ENCODE measurements at places on chromosomes 12 and 14.

GRCh38 chr14:64114166-64114565 is 180.0 kb downstream of the ESR2 start:
- no peak for DNase-seq

DNA sequence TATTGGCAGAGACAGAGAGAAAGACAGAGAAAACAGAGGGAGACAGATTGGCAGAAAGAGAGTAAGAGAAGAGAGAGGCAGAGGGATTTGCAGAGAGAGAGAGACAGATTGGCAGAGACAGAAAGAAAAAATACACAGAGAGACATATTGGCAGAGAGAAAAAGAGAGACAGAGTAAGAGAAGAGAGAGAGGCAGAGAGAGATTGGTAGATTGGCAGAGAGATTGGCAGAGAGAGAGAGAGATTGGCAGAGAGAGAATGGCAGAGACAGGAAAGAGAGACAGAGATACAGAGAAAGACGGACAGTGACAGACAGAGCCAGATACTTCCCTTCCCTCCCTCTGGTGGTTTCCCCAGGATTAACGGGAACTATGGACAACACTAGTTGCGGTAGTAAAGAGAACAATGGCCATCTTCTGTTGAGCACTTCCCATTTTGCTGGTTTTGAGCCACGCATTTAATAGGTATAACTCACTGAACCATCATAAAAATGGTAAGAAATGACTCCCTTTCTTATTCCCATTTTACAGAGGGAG is 2.6 kb upstream of the NOS1 start:
- DNase-seq: no peak

GRCh38 chr12:76445462-76445861 is 97.2 kb upstream of the BBS10 start:
- DNase-seq: no peak

GRCh38 chr14:58281969-58282368 is 16.4 kb upstream of the ARID4A start:
- no peak for DNase-seq

- DNase-seq: no peak
Observed at GRCh38 chr12:129984106-129984505, 80.3 kb upstream of the TMEM132D start.

DNA sequence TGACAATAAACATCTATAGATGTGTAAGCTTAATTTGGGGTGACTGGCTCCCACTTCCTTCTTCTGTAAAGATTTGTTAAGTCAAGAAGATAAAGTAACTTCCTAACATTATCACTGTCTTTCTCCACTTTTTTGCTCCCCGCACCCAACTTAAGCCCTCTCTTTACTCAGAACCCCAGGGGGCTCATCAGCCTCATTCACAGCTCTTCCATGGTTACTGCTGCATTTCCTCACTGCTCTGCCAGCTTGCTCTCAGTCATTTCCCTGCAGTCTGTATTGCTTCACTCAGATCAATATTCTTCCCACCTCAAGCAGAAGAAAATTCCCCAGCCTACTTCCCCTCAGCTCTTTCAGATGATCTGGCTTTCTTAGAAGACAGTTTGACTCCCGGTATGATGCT is 102.0 kb downstream of the PIK3C2G start:
- DNase-seq: no peak

- no peak for DNase-seq
Observed at GRCh38 chr14:104735830-104736642, 12.0 kb downstream of the ADSS1 start.

DNA sequence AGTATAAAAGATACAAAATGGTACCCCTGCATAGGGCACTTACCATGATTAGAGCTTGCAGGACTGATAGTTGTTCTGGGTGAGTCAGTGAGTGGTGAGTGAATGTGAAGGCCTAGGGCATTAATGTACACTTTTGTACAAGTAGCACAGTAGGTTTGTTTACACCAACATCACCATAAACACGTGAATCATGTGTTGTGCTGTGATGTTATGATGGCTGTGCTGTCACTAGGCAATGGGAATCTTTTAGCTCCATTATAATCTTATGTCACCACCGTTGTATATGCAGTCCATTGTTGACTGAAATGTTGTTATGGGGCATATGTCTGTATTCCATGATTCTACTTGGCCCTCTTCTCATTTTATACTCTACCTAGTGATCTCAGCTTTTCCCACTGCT is 11.8 kb downstream of the NUBPL start:
- no peak for DNase-seq

DNA sequence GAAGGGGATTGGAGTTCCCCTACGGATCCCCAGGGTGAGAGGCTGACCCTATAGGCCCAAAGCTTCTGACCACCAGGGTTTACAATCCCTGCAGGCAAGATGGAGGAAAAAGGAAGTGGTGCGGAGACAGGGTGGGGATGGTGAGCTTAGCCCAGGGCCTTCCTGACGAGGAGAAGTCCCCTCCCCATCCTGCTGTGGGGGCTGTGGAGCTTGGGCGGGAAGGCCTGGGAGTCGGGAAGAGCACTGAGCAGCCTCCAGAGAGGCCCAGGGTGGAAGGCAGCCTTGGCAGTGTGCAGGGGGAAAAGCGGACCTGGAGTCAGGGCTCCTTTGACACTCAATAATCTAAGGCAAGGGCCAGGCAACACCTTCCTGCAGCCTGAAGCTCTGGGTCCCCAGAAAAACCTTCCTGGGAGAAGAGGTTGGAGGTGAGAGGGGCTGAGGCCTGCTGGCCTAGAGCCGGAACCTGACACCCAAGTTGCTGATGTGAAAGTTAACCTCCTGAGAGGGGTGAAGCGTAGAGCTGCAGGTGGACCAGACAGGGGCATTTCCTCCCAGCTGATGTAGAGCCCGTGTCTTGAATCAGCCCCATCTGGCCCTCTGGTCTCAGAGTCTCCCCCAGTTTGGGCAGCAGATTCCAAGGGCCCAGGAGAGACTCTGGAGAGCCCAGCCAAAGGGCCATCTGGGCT is 6.0 kb downstream of the HDAC7 start:
- no peak for DNase-seq

- DNase-seq: no peak
Observed at GRCh38 chr12:45216983-45217485, 1.1 kb downstream of the ANO6 start.

- DNase-seq: no peak
Observed at GRCh38 chr14:77006132-77006531, 22.4 kb downstream of the IRF2BPL start.

DNA sequence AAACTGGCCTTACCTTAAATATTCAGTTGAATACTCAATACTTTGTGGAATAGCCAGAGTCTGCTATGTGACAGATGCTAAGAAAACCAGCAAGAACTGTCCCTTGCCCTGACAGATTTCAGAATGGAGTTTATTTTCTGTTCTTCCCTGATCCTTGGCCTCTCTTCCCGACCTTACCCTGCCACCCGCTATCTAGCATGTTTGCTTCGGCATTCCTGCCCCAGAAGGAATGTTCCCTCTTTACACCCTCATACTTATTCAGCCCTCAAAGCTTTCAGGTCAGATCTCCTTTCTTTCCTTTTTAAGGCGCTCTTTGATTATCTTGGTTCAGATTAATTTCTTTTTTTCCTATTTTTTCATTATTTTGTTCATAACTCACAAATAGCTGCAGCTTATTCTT is 21.8 kb downstream of the SUSD6 start:
- DNase-seq: no peak

DNA sequence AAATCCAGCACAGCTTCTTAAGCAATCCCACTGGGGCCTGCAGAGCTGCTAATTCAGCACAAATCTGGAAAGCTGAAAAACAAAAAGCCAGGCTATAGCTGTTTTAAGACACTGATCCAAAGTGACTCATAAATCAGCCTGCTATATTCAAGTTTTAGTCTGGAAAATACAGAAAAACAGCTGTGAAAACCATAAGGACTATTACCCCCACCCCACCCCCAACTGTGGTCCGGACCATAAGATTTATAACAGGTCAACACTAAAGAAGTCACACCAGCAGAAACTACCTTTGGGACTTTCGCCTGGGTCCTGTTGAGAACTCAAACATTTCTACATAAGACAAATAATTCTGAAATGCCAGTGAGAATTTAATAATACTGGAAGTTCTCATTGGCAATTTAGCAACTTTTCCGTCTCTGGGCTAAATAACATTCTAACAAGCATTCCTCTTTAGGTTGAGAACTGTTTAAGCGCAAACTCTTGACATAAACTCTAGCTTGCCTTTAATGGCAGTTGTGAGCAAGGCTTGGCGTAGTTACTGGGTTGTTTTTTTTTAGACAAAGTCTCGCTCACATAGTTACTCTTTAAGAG is 3.3 kb downstream of the LRIG3 start:
- no peak for DNase-seq

- no peak for DNase-seq
Observed at GRCh38 chr12:63150713-63151622, at the start of gene AVPR1A. AVPR1A (minus strand) TSS chr12:63151201; CDS start chr12:63150836, 365 bp downstream.

GRCh38 chr12:109120557-109120956 is 4.2 kb downstream of the ACACB start:
- no peak for DNase-seq

- DNase-seq: no peak
Observed at GRCh38 chr14:104843006-104843405, 22.1 kb upstream of the CEP170B start.

GRCh38 chr14:74571441-74571841 is 40.6 kb downstream of the LTBP2 start:
- no peak for DNase-seq

DNA sequence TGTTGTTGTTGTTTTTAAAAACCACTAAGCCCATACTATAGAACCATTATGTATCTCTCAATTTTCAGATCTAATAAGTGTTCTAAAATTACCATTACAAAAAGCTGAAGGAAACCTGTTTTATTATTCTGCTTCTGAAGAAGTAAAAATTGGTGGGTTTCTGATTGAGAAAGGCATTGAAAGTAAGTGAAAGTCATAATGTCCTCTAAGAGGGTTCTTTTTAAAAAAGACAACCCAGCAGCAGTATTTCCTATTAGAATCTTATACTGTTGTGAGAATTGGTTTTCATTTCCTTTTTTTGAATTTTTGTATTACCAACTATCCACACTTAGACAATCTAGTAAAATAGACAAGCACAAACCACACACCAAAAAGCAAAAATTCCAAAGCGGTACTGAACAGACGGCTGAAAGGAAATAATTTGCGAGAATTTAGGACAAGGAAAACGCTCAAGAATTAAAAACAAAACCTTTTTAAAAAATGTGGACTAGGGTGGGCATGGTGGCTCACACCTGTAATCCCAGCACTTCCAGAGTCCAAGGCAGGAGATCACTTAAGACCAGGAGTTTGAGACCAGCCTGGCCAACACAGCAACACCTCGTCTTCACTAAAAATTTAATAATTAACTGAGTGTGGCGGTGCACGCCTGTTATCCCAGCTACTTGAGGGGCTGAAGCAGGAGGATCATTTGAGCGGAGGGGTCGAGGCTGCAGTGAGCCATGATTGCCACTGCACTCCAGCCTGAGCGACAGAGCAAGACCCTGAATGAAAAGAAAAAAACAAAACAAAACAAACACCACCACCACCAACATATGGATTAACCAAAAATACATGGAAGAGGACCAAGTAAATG is 66.7 kb upstream of the AP4S1 start:
- DNase-seq: no peak

GRCh38 chr12:28057856-28058615 is 85.5 kb upstream of the PTHLH start:
- no peak for DNase-seq

GRCh38 chr12:111254106-111254505 is 114.8 kb downstream of the PHETA1 start:
- DNase-seq: no peak

DNA sequence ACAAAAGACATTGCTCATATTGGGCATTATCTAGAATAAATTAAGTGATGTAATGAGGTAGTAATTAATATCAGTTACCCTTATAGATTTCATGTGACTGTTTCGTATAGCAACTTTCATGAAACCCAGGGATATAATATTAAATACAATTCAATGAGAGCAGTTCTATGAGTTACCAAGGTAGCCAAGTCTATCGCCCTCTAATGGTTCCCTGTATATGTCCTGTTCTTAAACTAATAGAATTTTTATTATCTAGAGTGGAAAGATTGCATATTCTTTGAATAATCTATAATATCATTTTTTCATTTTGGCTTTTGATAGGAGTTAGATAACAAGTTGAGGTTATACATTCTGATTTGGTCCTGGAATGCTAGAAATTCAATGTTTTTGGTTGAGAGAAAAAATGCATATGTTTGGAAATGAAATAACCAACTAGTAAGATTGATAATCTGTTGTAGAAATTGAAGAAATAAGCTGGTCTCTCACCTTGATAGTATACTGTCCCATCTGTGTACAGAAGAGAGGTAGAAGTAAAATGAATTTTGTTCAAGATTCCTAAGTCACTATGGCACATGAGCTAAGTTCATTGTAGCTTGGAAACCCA is 59.7 kb downstream of the SCFD1 start:
- DNase-seq: no peak

DNA sequence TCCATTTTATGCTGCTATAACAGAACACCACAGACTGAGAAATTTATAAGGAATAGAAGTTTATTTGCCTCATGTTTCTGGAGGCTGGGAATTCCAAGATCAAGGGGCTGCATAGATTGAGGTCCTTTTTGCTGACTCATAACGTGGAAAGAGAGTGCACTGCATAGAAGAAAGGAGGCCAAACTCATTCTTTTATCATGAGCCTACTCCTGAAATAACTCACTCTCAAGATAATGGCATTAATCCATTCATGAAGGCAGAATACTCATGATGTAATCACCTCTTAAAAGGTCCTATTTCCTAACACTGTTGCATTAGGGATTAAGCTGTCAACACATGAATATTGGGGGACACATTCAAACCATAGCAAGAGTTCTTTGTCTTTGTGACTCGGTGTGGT is 60.0 kb upstream of the FBXO33 start:
- DNase-seq: no peak

- no peak for DNase-seq
Observed at GRCh38 chr14:101630056-101630965, 69.0 kb downstream of the DIO3 start.

- no peak for DNase-seq
Observed at GRCh38 chr14:93232159-93232558, 25.1 kb downstream of the UBR7 start.

DNA sequence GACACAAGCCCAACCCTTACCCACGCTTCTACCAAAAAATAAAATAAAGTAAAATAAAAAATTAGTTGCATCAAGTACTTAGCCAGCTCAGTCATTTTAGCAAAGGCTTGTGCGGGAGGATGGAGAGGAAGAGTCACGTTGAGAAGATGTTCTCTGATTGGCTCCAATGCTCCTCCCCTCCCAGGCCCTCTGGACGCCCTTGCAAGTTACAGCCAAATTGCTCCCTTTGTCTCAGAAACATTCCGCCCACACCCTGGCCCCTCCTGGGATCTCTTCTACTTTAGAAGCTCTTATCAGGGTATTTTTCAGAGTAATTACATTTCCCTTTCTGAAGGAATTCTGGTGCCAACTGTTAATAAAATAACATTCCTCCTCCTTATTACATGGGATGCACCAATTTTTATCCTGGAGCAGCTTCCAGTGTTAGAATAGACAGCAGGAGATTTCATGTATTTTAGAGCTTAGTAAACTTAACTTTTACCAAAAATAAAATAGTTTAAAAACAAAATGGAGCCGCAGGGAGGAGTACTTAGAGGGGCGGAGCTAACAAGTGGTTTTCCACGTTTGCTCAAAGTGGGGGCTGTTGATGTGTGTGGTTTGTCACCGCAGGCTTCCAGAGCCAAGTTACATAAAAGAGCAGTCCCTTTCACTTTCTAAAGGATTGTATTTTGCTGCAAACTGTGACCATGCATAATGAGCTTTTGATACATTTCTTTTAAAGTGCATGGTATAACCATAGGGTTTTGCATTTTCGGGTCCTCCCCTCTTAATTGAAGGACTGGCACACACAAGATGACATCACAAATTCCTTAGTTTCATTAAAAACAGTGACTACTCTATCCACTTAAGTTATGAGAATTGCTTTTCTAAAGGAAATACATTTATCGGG is 71.7 kb upstream of the RAP1B start:
- no peak for DNase-seq

- DNase-seq: no peak
Observed at GRCh38 chr12:109538191-109538863, 35.0 kb downstream of the MMAB start.
